ENCODE measurements at places on chromosomes 13 and 19. TPM values are rescaled to one million over a fixed set of nuclear protein-coding genes. Genes with fewer than 3 reads are reported as not detected.

TEKTIP1 gene
- not detected for total RNA-seq

MAMSTR gene
- not detected for total RNA-seq

LILRA1 gene
- 1.4 TPM for total RNA-seq

PPM1N gene
- not detected for total RNA-seq

SULT2B1 gene
- not detected for total RNA-seq

MTUS2 gene
- 7.5 TPM for total RNA-seq

F7 gene
- total RNA-seq, result 3.6 TPM

ITGBL1 gene
- total RNA-seq, result 5.1 TPM

LYPD5 gene
- total RNA-seq, result 3.1 TPM

KIR2DL1 gene
- not detected for total RNA-seq

ZNF878 gene
- 1.9 TPM for total RNA-seq

ZNF426 gene
- total RNA-seq, result 24.3 TPM

RRAS gene
- 43.6 TPM for total RNA-seq

ERICH4 gene
- not detected for total RNA-seq

NANOS3 gene
- total RNA-seq, result not detected

SLC8A2 gene
- 4.8 TPM for total RNA-seq

GRIN3B gene
- not detected for total RNA-seq
